A172 (cell line): ENCODE measurements at places on chromosomes 5 and 9.

DNA sequence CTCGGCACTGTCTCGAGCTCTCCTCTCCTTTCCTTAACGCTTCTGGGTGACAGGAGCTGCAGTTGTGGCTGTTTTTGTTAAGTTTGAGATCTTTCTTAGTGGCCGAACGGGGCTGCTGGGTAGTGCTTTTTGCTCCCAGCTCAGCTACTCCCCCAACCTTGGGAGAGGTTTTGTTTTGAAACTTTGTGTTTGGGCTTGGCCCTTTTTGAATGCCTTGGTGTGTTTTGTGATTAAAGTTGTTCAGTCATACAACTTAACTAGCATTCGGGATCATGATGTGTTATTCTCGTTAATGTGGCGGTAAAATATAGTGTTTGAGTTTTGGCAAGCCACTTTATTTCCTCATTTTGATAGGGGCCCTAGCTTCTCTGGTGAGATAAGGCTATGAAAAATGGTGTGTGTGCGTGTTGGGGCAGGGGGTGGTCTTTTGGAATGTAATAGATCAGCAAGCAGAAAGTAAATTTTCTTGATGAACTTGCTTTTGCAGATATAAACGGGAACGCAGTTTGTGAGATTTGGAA, 1.1 kb downstream of the KDM3B start:
- no peak for DNase-seq

DNA sequence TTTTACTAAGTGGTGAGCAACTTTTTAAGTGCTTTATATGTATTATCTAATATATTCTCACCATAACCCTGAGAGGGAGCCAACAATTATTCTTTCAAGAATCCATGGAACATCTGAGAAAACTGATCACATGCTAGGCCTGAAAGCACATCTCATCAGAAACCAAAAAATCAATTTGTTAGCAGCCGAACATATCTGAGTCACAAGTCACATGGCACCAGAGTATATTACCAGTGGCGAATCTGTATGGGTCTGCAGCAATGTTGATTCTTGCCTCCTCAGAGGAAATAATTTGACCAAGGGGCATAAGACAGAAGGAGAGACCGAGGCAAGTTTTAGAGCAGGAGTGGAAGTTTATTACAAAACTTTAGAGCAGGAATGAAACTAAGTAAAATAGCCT, 25.3 kb upstream of the SIL1 start:
- no peak for DNase-seq

DNA sequence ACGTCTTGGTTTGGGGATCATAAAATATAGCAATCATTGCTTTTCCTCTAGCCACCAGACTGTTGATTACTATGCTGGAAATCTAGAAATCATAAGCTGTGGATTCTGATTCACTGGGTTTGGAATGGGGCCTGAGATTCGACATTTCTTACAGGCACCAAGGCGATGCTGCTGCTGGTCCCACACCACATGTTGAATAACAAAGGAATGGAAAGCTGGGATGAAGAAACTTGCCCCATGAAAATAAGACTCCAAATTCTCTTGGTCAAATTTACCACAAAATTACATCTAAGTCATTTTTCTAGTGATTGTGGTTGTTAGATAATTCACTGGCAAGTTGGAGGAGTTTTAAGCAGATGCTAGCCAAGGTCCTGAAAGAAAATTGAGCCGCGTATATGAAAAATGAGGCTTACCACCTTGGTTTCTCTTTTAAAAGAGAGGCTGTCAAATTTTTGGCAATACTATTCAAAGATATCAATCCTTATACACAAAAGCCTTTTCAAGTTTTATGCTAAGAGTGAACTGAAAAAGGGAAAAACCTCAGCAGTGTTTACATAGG, 23.0 kb upstream of the MEIKIN start:
- no peak for DNase-seq

DNA sequence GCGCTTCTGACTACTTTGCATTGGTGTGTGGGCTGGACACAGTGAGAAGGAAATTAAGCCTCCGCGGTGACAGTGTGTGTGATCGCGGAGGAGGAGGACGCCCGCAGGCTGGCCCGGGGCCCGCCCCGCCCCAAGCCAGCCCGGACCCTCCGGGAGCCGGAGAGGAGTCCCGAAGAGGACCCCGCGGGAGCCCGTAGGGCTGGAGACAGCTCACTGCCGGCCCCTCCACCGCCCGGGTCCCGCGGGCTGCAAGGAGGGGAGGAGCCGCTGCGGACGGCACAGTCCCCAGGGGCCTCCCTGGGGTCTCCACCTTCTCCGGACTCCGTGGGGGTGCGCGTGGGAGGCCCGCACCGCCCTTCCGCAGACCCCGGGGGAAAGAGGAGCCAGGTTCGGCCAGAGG, 146.4 kb upstream of the ERCC6L2 start:
- no peak for DNase-seq
